Spleen (tissue), 13 donors: ENCODE measurements at places on chromosomes 4 and X. TPM values are rescaled to one million over a fixed set of nuclear protein-coding genes. Genes with fewer than 3 reads are reported as not detected.
A peak's percentile ranks its signal among the peaks of the same experiment; 100 is the strongest.

DNA sequence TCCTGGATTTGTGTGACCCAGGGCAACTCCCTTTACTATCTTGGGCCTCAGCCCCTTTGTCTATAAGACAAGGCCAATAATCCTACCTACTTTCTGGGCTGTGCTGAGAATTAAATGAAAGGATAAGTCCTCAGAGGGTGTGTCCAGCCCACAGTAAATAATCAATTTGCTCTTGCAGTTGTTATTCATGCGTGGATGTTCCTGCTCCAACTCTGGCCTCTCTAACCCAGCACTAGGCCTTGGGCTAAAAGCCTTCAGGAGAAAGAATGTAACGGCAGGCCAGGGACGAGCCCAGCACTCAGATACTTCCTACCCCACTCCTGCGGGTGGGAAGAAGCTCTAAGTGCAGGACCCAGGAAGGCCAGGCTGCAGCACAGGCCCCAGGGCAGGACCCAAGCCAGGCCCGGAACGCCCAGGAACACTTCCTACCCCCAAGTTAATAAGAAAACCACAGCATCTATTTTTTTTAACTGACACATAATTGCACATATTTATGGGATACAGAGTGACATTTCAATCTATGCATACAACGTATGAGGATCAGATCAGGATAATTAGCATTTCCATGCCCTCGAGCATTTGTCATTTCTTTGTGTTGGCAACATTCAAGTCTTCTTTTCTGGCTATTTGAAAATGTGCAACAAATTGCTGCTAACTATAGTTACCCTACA lies 179.6 kb upstream of the RBPJ start:
- DNase-seq = no peak

DNA sequence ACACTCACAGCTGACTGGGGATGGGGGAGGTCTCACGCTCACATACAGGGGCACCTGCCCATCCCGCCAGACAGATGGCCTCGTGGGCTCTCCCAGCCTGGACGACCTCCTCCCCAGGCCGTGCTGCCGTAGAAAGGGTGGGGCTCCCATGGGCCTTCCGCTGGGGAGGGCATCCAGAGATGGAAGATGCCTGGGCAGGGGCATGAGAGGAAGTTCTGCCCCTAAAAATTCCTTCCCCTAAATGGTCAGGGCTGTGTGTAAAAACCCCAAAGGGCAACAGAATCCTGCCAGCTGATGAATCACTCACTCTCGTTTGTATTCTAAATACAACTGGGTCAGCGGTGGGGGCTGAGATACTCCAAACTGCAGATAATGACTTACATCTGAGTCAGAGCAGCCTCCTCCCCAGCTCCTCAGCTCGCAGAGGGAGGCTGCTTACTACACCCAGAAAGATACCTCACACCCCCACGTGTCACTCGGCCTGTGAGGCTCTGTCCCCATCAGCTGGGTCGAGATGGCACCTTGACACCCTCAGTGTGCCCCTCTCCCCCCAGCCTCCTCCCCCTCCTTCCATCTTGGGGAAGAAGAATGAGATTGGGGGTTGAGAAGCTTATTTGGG lies 10.1 kb downstream of the WDR1 start:
- no peak for DNase-seq

DNA sequence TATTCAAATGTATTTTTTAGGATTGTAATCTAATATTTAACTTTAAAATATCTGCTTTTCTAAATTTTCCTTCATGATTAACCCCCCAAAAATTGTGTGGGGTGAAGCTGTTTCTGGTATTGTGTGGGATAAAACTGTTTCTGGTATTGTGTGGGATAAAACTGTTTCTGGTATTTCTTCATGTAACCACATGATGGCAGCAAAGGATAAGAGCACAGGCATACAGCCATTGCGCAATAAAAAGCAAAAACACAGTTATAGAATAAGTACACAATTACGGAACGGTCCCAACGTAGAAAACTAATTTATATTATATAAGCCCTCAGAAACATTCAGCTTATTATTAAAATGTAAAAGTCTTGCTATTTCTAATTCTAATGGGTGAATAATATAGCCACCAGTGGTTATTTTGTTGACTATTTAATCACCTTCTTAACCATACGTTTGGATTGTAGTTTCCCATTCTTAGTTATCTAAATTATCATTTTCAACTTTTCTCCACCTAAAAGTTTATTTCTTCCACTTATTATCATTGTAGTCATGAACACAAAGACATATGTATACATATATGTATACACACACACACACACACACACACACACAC lies 333.9 kb upstream of the FSTL5 start:
- no peak for DNase-seq

- no peak for DNase-seq
Observed at GRCh38 chrX:7132335-7133049, 15.0 kb upstream of the STS start.

DNA sequence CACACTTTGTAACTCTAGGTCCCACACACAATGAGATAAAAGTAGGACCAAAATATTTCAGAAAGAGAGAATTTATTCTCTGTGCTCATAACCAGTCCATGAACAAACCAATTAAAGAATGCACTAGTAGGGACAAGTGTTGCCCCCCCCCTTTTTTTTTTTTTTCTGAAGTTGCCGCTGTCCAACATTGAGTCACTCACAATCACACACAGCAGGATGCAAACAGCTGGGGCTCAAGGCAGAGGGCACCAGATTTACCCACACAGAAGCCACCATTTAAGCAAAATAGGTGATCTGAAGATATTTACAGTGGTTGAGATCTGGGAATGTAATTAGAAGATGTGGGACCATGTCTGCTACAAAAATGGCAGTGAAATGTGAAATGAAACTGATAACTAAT lies 850.9 kb upstream of the SLIT2 start:
- DNase-seq = no peak

DNA sequence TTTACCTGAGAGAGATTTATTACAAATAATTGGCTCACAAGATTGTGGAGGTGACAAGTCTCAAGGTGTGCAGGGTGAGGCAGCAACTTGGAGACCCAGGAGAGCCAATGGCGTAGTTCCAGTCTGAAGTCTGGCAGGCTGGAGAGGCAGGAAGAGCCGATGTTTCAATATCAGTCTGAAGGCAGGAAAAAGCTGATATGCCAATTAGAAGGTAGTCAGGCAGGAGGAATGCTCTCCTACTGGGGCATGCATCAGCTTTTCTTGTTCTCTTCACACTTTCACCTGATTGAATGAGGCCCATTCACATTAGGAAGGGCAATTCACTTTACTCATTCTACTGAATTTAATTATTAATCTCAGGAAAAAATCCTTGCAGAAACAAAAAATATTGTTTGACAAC lies 1351.7 kb upstream of the ADGRL3 start:
- DNase-seq = no peak

DNA sequence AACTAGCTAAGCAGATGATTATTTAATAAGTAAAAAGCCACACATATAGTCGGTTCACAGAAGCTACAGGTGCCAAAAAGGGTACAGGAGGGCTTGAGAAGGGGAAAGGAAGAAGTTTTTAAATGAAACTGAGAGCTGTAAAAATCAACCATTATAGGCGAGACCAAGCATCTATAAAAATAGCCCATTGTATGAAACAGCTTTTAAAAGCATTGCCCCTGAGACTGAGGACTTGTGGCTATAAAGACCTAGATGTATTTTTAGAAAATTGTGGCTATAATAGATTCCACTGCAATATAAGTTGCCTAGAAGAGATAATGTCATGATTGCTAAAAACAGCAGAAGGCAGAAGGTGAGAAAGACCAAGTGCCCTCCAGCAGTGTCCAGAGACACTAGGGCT lies 15.0 kb upstream of the TTC29 start:
- no peak for DNase-seq

DNA sequence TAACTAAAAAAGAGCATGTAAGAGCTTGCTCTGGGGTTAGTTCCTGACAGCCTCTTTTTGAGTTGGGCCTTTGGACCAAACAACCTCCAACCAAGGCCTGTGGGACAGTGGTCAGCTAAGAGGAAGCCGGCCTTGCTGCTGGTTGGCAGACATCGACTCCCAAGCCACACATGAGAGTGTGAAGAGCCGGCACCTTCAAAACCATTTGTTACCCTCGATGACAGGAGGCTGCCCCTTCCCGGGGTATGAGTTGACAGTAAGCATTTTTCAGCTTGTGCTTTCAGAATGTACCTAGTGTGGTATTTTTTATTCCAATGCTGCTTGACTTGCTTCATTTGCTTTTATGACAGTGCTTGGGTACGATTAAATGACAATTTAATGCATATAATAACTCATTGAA lies 168.6 kb upstream of the IGFBP7 start:
- no peak for DNase-seq

- no peak for DNase-seq
Observed at GRCh38 chrX:9324676-9325075, 140.2 kb upstream of the TBL1X start.

DNA sequence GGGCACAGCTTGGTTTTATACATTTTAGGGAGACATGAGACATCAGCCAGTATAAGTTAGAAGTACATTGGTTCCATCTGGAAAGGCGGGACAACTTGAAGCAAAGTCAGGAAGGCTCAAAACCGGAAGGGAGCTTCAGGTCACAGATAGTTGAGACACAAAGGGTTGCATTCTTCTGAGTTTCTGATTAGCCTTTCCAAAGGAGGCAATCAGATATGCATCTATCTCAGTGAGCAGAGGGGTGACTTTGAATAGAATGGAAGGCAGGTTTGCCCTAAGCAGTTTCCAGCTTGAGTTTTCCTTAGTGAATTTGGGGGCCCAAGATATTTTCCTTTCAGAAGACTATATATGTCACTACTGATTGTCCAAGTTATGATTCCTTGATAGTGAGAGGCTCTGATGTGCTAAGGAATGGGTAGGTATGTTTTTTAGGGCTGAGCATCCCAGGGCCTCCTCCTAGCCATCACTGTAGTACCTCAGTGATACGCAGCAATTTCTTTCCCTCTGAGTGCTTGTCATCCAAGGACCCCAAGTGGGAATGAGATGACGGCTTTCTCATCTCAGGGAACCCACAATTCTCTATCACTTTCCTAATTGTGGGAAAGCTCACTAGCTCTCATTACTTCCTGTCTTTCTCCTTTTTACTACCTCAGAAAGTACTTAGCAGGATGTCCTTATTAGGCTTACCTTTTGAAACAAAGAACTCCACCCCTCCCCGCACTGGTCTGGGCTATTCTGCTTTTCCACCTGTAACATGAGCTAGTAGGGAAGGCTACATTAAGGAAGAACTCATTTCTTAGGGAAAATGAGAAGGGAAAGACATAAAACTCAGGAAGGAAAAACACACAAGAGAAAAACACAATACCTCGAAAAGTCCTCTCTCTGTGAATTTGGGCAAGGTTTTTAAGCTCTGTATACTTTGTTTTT lies 632.7 kb downstream of the RAPGEF2 start:
- DNase-seq = no peak

GRCh38 chrX:134794692-134795091 lies 136.4 kb upstream of the PLAC1 start:
- DNase-seq = no peak

GRCh38 chr4:186726426-186727168 lies 2.9 kb upstream of the FAT1 start:
- no peak for DNase-seq

- no peak for DNase-seq
Observed at GRCh38 chrX:47798861-47799260, 37.8 kb upstream of the ZNF81 start.

DNA sequence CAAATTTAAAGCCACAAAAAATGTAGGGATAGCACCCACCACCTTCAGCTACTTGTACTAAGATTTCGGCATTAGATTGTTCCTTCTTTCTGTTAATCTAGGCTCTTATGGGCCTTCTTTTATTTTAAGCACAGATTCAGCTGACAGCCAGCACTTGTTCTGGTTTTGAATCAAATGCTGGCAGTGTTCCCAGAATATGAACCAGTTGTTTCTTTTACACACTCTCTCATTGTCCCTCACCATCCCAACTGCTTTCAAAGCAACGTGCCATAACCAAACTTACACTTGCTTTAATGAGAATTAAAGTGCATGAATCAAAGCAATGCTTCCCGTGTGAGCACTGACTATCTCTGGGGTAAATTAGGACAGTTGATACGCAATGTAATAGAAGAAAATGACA lies 744.5 kb upstream of the FAM241A start:
- no peak for DNase-seq

GRCh38 chrX:475926-476723 lies 89.4 kb upstream of the PPP2R3B start:
- DNase-seq = peak; percentile 18

DNA sequence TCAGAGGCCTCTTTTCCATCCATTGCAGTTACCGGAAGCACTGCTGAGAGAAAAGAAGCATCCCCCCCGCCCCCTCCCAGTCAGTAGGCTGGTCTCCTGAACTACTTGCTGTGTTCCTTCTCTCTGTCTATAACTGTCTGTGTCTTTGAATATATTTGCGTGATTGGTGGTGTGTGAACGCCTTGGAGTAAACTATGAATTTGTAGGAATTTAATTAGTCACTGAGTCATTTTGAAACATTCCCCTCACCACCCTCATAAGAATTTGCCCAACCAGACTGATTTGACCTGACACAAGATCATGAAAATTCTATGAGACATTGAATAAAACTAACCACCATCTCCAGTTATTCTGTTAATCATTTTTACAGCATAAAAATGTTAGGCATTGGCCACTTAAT lies 6.7 kb upstream of the NXF3 start:
- no peak for DNase-seq

DNA sequence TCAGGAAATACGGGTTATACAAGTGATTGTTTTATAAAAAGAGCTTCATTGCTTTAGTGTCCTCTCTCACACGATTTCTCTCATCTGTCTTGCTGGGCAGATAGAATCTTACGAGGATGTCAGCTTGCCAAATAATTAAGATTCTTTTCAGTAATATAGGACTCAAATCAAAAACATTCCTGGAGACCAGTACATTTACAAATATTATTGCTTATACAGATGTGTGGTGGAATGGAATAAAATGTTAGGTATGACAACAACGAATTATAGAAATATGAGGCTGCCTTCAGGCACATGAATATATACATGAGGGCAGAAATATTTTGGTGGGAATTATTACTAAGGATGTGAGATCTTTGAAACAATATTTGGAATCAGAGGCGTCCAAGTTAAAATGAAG lies 88.9 kb downstream of the GC start:
- DNase-seq = no peak

Gene NLGN3
- 0.66 TPM for total RNA-seq

Gene NOX1
- total RNA-seq = not detected

Gene AFF2
- total RNA-seq = 11.3 TPM

Gene GAGE12J
- total RNA-seq = not detected

Gene TRIM60
- total RNA-seq = not detected
